ENCODE measurements at places on chromosomes 7 and 10. TPM values are rescaled to one million over a fixed set of nuclear protein-coding genes. Genes with fewer than 3 reads are reported as not detected.

- H3K27ac ChIP-seq = no peak overlapping the region
- H3K4me1 ChIP-seq = no peaks in the 10 kb centered on the region
- H3K4me3 ChIP-seq = no peak overlapping the region
- no peak for DNase-seq
- no peaks in the 10 kb centered on the region for H3K27me3 ChIP-seq
Measured at GRCh38 chr10:74227697-74228424, 76.8 kb downstream of the ADK start.

Gene CNNM1
- total RNA-seq = 0.85 TPM

DNA sequence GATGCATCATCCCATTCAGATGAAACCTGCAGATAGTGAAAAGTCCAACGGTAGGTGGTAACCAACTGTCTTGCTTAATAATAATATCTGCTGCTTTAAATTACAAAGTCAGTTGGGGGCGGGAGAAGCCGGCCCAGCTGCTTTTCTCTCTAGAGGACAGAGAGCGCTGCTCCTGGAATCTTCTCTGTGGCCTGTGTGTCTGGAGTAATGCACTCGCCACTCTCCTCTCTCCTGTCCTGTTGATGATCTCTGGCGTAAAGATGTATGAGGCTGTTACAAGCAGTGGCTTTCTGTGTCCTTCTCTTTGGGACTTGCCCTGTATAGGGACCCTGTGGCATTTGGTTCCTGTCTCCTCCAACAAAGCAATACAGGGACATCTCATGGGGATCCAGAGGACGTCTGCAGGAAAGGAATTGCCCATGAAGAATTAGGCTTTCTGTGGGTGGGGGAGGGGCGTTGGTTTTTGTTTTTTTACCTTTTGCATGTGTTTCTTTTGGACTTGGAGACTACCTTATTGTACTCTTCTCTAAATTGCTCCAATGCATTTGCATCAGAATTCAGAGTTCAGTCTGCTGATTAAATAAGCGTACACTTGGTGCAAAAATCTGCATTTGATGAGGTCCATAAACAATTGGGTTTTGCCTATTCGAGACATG is 231.6 kb downstream of the CELF2 start:
- H3K4me1 ChIP-seq = no peaks in the 10 kb centered on the region
- H3K27me3 ChIP-seq = no peaks in the 10 kb centered on the region
- no peak overlapping the region for H3K4me3 ChIP-seq

- H3K4me3 ChIP-seq = no peak overlapping the region
- no peak overlapping the region for H3K27ac ChIP-seq
- H3K27me3 ChIP-seq = no peaks in the 10 kb centered on the region
- peak; percentile 61 for DNase-seq
- H3K36me3 ChIP-seq = no peaks in the 10 kb centered on the region
- H3K4me1 ChIP-seq = no peaks in the 10 kb centered on the region
Measured at GRCh38 chr7:5478568-5479430, 55.2 kb upstream of the TNRC18 start.

DNA sequence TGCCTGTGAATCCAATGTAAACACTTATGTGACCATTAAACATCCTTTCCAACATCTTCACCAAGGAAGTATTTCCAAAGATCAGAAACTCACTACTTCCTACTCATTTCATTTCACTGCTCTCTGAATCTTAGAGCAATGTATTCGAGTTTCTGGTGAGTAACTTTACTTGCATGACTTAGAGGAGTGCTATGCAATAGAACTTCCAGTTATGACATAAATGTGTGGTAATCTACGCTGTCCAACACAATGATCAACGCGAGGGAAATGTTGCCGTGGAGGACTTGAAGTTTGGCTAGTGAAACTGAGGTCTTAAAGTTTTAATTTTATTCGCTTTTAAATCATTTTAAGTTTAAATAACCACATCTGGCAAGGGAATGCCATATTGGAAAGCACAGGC is 1326.3 kb downstream of the XPNPEP1 start:
- no peak overlapping the region for H3K27ac ChIP-seq
- no peak for DNase-seq
- no peaks in the 10 kb centered on the region for H3K36me3 ChIP-seq

- H3K4me3 ChIP-seq = no peak overlapping the region
- no peaks in the 10 kb centered on the region for H3K4me1 ChIP-seq
- no peaks in the 10 kb centered on the region for H3K36me3 ChIP-seq
Measured at GRCh38 chr10:68092512-68092911, 16.8 kb upstream of the MYPN start.

GRCh38 chr7:45927721-45928120 is 6.6 kb upstream of the IGFBP3 start:
- no peaks in the 10 kb centered on the region for H3K36me3 ChIP-seq
- no peak overlapping the region for H3K4me3 ChIP-seq
- no peak overlapping the region for H3K27ac ChIP-seq
- no peak for DNase-seq

GRCh38 chr7:108463613-108464012 is 7.4 kb upstream of the NRCAM start:
- H3K27ac ChIP-seq = no peak overlapping the region
- DNase-seq = no peak
- H3K4me3 ChIP-seq = no peak overlapping the region
- no peaks in the 10 kb centered on the region for H3K36me3 ChIP-seq
- peaks cover 3% of the 10 kb centered on the region for H3K4me1 ChIP-seq

GRCh38 chr7:69959789-69960499 is 361.7 kb downstream of the AUTS2 start:
- no peak overlapping the region for H3K4me3 ChIP-seq
- H3K27ac ChIP-seq = no peak overlapping the region
- H3K27me3 ChIP-seq = no peaks in the 10 kb centered on the region
- no peaks in the 10 kb centered on the region for H3K4me1 ChIP-seq

DNA sequence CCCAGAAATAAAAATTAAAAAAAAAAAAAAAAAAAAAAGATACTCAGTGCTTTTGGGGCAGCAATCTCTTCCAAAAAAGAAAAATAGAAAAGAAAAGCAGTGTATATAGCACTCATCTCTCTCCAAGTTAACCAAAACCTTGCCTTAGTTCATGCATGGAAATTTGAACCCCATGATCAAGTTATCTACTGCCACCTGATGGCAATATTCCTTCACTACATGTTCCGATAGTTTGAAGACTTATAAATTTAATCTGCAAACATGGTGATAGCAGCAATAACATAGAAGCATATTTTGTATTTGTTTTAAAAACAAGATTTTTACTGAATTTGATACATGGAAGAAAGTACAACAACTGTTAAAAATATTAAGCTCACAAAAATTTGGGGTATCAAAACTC is 48.6 kb upstream of the SLIT1 start:
- no peak for DNase-seq
- no peaks in the 10 kb centered on the region for H3K36me3 ChIP-seq
- no peaks in the 10 kb centered on the region for H3K27me3 ChIP-seq

DNA sequence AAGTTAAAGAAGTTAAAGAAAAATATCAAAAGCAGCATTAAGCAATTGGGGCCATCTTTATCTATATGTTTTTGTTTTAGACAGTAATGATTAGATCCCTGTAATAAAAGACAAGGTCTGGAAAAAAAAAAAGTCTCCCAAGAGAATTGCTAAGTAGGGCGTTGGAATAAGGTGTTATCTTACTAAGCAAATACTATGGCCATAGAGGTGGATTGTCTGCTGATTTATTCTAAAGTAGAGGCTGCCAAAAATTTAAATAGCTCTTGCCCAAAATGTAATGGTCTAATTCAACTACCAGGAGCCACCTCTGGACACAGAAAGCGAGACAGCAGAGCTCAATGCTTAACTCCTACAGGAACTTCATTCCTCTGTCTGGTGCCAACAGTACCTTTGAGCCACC is 71.6 kb downstream of the HERPUD2 start:
- no peak overlapping the region for H3K27ac ChIP-seq
- DNase-seq = no peak
- H3K36me3 ChIP-seq = no peaks in the 10 kb centered on the region
- peaks cover 2% of the 10 kb centered on the region for H3K4me1 ChIP-seq
- H3K27me3 ChIP-seq = no peaks in the 10 kb centered on the region
- H3K4me3 ChIP-seq = no peak overlapping the region

DNA sequence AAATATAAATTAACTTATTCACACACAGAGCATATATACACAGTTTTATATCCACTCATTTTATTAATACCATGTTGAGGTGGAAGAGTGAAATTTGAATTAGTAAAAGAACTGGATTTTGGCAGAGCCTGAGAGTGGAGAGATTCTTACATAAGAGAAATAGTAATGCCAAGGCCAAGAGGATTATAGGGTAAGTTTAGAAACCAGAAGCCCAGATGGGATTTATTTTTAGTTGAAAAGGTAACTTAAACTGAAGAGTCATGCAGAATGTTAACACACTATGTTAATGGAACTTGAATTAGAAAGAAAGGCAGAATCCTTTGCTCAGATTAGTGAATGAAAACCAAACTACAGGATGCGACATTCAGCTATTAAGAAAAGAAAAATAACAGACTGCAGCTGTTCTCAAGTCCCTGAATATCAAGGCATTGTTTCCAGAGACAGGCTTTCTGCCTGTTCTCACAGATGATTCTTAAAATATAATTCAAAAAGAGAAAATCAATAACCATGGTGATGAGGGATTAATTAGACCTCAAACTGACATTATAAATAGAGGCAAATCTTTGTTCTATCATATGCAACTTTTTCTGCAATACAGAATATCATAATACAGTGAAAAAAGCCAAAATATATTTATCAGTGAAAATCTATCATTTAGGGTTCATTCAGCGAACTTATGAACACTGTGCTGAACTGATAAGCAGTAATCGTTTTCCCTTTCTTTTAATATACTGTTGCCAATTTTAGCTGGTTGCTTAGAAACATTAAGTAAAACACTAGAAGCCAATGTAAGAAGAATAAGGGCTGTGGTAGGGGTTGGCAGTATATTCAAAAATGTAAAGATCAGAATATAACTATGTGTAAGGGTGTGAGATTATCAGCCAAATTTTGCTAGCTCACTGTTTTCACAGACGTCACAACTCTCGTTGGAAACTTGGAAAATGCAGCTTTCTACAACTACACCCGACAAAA is 34.4 kb downstream of the HECTD2 start:
- DNase-seq = no peak
- no peaks in the 10 kb centered on the region for H3K4me1 ChIP-seq
- H3K36me3 ChIP-seq = no peaks in the 10 kb centered on the region
- no peak overlapping the region for H3K4me3 ChIP-seq
- H3K27me3 ChIP-seq = no peaks in the 10 kb centered on the region
- no peak overlapping the region for H3K27ac ChIP-seq

DNA sequence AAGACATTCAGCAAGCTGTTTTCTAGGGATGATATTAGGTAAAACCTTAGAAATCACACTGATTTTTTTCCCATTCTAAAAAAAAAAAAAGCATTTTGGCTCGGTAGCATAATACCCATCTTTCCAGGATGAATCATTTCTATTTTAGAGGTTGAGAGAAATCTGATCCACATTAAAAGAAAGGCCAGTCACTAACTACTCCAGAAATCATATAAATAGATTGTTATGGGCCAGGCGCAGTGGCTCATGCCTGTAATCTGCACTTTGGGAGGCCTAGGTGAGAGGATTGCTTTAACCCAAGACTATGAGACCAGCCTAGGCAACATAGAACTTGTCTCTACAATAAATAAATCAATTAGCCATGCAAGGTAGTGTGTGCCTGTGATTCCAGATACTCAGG is 164.3 kb downstream of the BAMBI start:
- H3K27ac ChIP-seq = no peak overlapping the region
- H3K4me1 ChIP-seq = no peaks in the 10 kb centered on the region
- no peaks in the 10 kb centered on the region for H3K36me3 ChIP-seq
- no peaks in the 10 kb centered on the region for H3K27me3 ChIP-seq
- no peak for DNase-seq
- no peak overlapping the region for H3K4me3 ChIP-seq

DNA sequence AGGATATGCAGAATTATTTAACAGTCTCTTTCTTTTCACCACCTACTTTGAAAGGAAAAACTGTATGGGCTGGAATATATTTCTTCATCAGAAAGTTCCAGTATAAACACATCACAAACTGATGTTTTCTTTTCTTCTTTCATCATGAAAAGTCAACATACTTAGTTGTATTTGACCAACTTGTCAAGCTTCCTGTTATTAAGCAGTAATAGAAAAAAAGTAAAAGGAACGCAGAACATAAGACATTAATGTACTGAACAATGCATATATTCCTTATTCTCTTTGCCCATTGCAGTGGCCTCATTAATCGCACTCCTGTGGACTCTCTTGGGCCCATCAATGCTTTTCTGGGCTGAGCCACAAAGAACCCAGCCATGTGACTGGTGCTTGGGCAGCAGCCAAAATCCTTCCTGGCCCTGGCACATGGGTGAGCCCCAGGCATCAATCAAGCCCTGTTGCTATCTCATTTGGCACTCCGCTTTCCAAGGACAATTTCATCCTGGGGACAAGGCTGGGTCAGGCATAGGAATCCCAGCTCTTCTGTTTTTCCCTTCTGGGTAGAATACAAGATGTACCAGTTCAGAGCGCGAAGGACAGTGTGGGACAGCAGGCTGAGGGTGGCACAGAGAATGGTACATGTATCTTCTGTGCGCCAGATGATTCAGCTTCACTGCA is 42.3 kb downstream of the RHOBTB1 start:
- DNase-seq = peak; percentile 42
- H3K36me3 ChIP-seq = no peaks in the 10 kb centered on the region
- no peak overlapping the region for H3K27ac ChIP-seq
- peaks cover 4% of the 10 kb centered on the region for H3K4me1 ChIP-seq
- H3K27me3 ChIP-seq = no peaks in the 10 kb centered on the region

DNA sequence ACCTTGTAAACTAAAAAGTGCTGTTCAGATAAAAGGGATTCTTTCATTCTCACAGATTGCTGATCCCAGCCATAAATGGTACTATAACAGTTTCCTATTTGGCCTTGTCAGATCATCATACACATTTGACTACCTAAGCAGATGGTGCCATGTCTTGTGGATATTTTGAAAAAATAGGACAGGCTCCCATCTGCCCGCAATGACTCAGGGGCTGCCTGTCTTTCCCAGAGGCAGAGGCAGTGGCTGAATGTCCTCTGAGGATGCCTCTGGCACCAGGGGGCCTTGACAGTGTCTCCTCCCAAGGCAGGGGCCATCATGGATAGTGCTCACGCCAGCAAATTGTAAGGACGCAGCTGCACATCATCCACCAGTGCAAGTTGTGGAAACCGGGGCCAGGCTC is 323.0 kb upstream of the PODXL start:
- no peak overlapping the region for H3K4me3 ChIP-seq
- no peaks in the 10 kb centered on the region for H3K4me1 ChIP-seq
- no peaks in the 10 kb centered on the region for H3K27me3 ChIP-seq
- DNase-seq = no peak
- no peak overlapping the region for H3K27ac ChIP-seq

- no peaks in the 10 kb centered on the region for H3K4me1 ChIP-seq
- no peaks in the 10 kb centered on the region for H3K27me3 ChIP-seq
- H3K27ac ChIP-seq = no peak overlapping the region
- H3K4me3 ChIP-seq = no peak overlapping the region
Measured at GRCh38 chr7:137961200-137962177, 40.4 kb downstream of the CREB3L2 start.
